Mesothelial cell of epicardium (in vitro differentiated cells): ENCODE measurements at places on chromosomes 5 and 9. TPM values are rescaled to one million over a fixed set of nuclear protein-coding genes. Genes with fewer than 3 reads are reported as not detected.

DNA sequence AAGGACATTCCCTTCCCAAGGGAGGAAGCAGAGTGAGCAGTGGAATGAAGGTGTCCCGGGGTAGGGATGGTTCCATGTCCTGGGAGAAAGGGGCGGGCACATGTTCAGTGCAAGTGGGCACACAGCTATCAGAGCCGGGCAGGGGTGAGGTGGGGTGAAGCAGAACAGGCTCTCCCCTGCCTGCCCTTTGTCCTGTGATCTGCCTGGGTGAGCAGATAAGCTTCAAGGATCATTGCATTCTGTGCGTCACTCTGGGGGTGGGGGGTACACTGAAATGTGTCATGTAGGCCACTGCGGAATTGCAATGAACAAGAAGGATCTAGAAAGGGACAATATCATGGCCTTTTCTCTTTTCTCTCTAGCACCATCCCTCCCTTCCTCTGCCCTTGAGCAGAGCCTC, 61.7 kb upstream of the SHB start:
- no peak for DNase-seq
- H3K27ac ChIP-seq: no peak overlapping the region
- H3K27me3 ChIP-seq: peaks cover 9% of the 10 kb centered on the region
- peaks cover 2% of the 10 kb centered on the region for H3K4me1 ChIP-seq

SLC22A4 gene
- total RNA-seq: 2.1 to 2.4 TPM (median 2.2 TPM) in 3 replicates

- peaks cover 12% of the 10 kb centered on the region for H3K36me3 ChIP-seq
- no peaks in the 10 kb centered on the region for H3K4me1 ChIP-seq
- DNase-seq: no peak
- no peak overlapping the region for H3K27ac ChIP-seq
These were observed 36.3 kb upstream of the SMIM15 start for GRCh38 chr5:61198606-61199005.

GRCh38 chr9:76351006-76351405, 43.2 kb downstream of the RFK start:
- no peak for DNase-seq
- no peak overlapping the region for H3K4me3 ChIP-seq
- no peak overlapping the region for H3K27ac ChIP-seq

DNA sequence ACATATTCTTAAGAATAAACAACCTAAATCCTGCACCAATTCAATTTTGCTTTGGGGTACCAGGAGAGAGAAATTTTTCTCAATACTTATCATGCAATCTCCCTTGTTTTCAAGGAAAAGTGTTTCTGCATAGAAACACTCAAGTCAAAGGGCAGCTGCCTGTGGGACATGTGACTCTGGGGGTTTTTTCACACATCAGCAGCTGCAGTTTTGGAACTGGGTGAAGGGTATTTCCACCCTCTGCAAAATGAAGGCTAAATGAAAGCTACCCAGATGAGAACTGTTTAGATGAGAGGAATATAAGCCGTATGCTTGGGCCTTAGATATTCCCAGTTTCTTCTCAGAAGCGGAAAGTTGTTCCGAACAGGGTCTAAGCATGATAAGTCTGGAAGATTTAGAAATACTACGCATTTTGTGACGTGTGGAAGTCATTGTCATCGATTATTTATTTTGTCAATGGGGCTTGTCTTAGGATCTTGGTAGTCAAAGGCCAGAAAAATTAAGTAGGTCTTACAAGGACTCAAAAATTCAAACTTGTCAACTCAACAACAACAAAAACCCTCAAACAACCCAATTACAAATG, 64.3 kb upstream of the BOD1 start:
- no peak for DNase-seq
- no peaks in the 10 kb centered on the region for H3K36me3 ChIP-seq

- H3K4me3 ChIP-seq: no peak overlapping the region
- DNase-seq: no peak
- no peak overlapping the region for H3K27ac ChIP-seq
- H3K27me3 ChIP-seq: no peaks in the 10 kb centered on the region
- H3K36me3 ChIP-seq: peaks cover 9% of the 10 kb centered on the region
These were observed 23.1 kb upstream of the ACOT12 start for GRCh38 chr5:81417052-81417451.

DNA sequence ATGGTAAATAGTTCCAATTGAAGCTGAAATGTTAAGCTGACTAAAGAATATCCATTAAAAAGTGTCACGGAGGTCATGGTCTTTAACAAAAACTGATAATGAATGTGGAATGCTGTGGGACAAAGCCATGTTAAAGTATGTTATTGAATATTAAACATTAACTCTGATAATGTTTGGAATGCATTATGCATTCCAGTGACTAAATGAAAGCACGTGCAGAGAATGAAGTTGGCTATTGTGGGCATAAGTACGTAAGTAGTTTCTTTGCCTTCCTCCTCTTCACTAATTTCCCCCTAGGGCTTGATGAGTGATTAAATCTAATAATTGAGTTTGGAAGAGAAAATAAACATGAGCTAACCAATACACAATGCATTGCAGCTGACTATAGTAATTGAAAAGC, 640.4 kb upstream of the CDH10 start:
- H3K27me3 ChIP-seq: no peaks in the 10 kb centered on the region
- H3K27ac ChIP-seq: no peak overlapping the region
- H3K4me1 ChIP-seq: peaks cover 10% of the 10 kb centered on the region
- no peak for DNase-seq
- no peaks in the 10 kb centered on the region for H3K36me3 ChIP-seq
- no peak overlapping the region for H3K4me3 ChIP-seq

PAEP gene
- total RNA-seq: not detected in 3 replicates

- H3K27ac ChIP-seq: peak overlapping the region; percentile 40
- H3K27me3 ChIP-seq: no peaks in the 10 kb centered on the region
- peaks cover 39% of the 10 kb centered on the region for H3K4me1 ChIP-seq
- H3K4me3 ChIP-seq: no peak overlapping the region
These were observed 22.2 kb downstream of the FBXL7 start for GRCh38 chr5:15522187-15522520.

- no peak overlapping the region for H3K4me3 ChIP-seq
- no peaks in the 10 kb centered on the region for H3K4me1 ChIP-seq
- H3K36me3 ChIP-seq: no peaks in the 10 kb centered on the region
- DNase-seq: no peak
These were observed 88.4 kb upstream of the RGS7BP start for GRCh38 chr5:64417390-64417789.

DNA sequence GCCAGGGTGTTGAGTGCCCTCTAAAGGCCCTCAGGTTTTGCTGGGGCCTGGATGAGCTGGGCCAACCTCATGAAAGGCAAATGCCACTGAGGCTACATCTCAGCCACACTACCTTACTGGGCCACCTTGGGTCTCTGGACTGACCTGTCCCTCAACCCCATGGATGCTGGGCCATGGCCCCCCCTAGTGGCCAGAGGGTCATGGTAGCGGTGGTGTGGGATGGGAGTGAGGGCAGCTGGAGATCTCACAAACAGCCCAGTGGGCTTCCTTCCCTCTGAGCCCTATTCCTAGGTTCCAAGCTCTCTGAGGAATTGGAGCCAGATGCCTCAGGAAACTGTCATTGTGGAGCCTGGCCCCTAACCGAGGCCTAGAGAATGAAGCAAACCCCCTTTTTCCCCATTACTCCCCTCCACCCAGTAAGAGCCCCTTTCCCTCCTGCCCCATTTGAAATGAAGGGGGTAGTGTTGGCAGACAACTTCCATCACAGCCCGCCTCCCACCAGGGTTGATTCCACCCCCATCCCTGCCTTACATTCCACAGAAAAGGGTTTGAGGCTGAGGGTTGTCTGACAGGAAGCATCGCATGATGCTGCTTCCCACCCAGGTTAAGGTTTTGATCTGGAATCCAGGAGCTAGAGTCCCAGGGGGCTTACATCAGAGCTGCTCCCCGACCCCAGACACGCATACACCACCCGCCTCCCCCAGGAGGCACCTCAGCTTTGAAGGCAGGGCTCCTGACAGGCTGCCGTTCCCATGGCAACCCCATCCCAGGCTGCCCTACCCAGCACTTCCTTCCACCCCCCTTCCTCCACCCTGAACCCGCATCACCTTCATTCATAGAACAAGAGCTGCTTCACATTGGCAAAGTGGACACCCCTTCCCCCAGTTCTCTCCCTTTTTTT, 63.9 kb downstream of the PCDH1 start:
- peaks cover 9% of the 10 kb centered on the region for H3K4me1 ChIP-seq
- H3K36me3 ChIP-seq: no peaks in the 10 kb centered on the region
- peaks cover 55% of the 10 kb centered on the region for H3K27me3 ChIP-seq
- H3K27ac ChIP-seq: no peak overlapping the region
- no peak overlapping the region for H3K4me3 ChIP-seq
- DNase-seq: no peak

DNA sequence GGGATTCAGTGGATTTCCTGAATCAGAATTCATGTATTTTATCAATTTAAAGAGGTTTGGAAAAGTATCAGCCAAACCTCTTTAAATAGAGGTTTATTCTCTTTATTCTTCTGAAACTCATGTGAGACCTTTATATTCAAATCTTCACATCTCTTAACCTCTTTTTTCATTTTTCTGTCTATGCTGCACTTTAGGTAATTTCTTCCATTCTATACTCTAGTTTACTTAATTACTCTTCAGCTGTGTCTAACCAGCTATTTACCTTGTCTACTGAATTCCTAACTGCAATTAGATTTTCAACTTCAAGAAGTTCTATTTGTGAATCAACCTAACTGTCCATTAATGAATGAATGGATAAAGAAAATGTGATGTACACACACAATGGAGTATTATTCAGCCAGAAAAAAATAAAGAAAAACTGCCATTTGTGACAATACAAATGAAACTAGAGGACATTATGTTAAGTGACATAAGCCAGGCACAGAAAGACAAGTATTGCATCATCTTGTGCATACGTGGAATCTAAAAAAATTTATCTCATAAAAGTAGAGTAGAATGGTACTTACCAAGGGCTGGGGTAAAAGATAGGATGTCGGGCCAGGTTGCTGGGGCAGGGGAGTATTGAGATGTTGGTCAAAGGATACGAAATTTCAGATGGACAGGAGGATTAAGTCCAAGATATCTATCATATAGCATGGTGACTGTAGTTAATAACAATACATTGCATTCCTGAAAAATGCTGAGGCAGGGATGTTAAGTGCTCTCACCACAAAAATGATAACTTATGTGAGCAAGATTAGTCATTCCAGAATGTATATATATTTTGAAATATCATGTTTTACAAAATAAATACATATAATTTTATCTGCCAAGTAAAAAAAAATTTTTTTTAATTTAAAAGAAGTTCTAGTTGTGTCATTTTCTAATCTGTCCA, 129.5 kb upstream of the LRRTM2 start:
- no peaks in the 10 kb centered on the region for H3K27me3 ChIP-seq
- H3K27ac ChIP-seq: no peak overlapping the region
- H3K4me3 ChIP-seq: no peak overlapping the region
- no peak for DNase-seq

ZNF883 gene
- 8.6 to 11.5 TPM (median 11.2 TPM) in 3 replicates for total RNA-seq

HEMGN gene
- total RNA-seq: not detected in 3 replicates

CDH6 gene
- 0.18 to 0.54 TPM (median 0.47 TPM) in 3 replicates for total RNA-seq

DNA sequence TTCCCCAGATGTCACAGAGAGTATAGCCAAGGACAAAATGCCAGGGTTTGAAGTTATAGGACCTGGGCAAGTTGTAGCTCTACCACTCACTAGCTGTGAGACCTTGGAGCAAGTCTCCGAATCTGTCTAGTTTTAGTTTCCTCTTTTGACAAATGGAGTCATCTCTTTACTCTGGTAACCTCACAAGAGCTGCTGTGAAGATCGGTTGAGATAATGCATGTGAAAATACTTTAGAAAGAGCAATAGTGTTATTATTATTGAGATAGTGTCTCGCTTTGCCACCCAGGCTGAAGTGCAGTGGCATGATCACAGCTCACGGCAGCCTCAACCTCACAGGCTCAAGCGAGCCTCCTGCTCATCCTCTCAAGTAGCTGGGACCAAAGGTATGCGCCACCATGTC, 117.9 kb upstream of the NR5A1 start:
- H3K4me1 ChIP-seq: no peaks in the 10 kb centered on the region
- H3K36me3 ChIP-seq: no peaks in the 10 kb centered on the region
- no peak for DNase-seq
- H3K27ac ChIP-seq: no peak overlapping the region
- no peak overlapping the region for H3K4me3 ChIP-seq

GRCh38 chr9:124108216-124108615, 96.6 kb downstream of the LHX2 start:
- no peaks in the 10 kb centered on the region for H3K36me3 ChIP-seq
- no peak overlapping the region for H3K4me3 ChIP-seq
- peaks cover 40% of the 10 kb centered on the region for H3K27me3 ChIP-seq

GRCh38 chr5:61177716-61178115, 15.4 kb upstream of the SMIM15 start:
- no peaks in the 10 kb centered on the region for H3K27me3 ChIP-seq
- DNase-seq: no peak
- H3K27ac ChIP-seq: no peak overlapping the region
- H3K36me3 ChIP-seq: no peaks in the 10 kb centered on the region
- H3K4me1 ChIP-seq: no peaks in the 10 kb centered on the region
